ENCODE measurements at places on chromosomes 1 and 21.

- peak; percentile 23 for DNase-seq
These were observed 1.3 kb downstream of the DENND4B start for GRCh38 chr1:153945131-153945794.

DNA sequence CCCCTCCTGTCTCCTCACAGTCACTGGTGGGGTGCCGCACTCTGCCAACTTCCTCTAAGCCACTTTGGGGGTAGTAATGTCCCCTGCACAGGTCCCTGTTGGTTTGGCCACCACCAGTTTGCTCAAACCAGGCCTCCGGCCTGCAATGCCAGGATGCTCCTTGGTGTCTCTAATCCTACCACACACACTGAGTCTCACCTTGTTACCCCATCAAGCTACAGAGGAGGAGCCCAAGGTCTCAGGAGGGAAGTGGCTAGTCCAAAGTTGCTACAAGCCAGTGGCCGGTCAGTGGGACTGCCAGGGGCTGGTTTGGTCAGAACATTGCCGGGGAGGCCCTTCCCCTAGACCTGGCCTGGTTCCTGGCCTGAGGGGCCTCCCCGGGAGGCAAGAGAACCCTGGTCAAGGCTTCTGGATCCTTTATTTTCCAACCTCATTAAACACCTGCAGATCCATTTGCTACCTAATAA lies 21.5 kb upstream of the LRP8 start:
- DNase-seq: no peak

GRCh38 chr1:234865171-234866006 lies 255.4 kb upstream of the IRF2BP2 start:
- DNase-seq: no peak

- DNase-seq: no peak
These were observed 69.8 kb downstream of the ITGB3BP start for GRCh38 chr1:63453232-63453631.

- no peak for DNase-seq
These were observed 91.9 kb upstream of the CACNA1E start for GRCh38 chr1:181391301-181391900.

GRCh38 chr1:185537596-185537995 lies 196.6 kb upstream of the HMCN1 start:
- no peak for DNase-seq

DNA sequence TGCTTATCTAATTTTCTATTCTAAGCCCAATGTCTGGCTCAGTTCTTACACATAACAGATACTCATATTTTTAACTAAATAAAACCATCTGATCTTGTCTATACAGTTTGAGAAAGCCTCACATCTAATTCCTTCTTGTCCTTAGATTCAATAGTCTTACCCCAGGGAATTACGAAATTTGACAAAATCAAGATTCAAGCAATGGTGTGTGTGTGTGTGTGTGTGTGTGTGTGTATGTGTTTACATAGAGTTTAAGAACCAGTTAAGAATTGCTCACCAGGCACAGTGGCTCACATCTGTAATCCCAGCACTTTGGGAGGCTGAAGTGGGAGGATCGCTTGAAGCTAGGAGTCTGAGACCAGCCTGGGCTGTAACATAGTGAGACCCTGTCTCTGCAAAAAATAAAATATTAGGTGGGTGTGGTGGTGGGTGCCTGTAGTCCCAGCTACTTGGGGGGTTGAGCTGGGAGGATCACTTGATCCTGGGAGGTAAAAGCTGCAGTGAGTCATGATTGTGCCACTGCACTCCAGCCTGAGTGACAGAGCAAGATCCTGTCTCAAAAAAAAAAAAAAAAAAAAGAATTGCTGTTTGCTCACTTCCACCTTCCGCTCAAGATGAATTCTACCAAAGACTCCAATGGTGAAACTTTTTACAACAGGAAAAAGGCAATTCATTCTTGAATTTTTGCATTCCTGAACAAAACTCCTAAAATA lies 6.2 kb downstream of the WDR64 start:
- no peak for DNase-seq

- no peak for DNase-seq
These were observed 142.6 kb downstream of the PSMG1 start for GRCh38 chr21:39040494-39041110.

GRCh38 chr1:110449661-110450651 lies 993 bp upstream of the PROK1 start:
- no peak for DNase-seq

DNA sequence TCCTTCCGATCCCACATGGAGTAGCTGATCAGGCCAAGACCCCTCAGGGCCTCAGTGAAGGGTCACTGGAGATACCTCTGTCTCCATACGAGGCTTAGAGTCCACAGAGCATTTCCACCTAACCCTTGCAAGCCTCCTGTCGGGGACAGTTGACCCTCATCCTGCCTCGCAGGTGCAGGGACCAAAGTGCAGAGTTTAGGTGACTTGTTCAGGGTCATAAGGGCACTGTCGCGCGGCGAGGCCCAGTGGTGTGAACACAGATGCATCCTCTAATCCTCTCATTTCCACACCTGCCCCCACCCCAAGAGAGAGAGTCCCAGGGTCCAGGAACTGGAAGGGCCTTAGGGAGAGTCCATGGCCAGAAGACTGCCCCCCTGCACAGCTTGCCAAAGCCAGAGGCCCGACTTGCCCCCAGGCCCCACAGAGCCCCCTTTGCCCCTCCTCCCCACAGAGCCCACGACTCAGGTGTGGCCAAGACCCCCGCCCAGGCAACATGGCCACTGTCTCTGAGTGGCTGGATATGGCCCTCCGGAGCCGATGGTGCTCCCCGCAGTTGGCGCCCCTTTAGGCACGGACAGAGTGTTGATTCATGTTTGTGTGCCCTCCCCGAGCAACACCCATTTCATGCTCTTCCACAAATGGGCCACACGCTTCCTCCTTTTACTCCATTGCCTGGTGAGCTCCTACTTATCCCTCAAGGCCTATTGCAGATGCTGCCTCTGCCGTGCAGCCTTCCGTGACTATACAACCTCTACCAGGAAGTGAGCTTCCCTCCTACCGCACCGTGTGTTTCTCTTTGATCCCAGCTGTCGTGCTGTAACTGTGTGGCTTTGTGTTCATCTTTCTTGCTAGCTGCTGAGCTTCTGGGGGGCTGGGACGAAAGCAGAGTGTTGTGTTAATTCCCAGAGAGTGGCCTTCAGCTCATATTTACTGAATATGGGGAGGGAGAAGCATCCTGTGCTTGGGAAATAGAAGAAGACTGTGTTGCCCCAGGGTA lies 1.7 kb downstream of the TRPM2 start:
- DNase-seq: no peak

DNA sequence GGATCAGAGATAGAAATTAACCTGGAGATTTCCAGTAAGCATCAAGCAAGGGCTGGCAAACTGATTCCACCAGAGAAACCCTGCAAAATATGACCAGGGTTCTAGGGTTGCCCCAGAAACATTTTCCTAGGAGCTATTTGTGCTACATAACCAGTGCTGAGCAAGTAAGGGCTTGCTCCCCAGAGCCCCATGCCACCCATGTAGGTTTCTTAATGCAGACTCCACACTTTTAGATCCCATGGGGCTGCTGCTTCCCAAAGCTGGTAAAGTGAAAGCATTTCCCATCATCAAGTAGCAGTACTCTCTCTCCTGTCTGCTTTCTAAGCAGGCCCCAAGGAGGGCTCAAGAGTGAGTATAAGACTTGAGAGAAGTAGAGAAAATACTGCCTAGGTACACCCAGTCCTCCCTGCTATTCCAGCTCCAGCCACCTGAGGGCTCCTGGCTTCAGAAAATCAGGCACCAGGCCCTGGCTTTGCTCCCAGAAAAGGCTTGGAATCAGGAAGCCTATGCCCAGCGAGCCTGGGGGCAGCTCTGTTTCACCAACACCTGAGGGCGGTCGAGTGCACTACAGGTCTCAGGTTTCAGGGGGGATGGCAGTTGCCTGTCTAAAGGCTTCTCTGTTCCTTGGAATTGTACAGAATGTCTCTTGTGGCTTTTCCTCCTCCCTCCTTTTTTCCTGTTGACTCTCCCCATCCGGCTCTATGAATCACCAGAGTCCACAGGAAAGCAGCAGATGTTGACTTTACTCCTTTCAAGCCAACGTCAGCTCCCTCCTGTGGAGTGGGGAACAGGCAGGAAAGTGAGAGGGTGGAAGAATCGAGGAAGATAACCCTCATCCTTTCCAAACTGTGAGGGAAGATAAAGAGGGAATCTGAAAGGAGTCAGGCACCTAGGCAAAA lies 6.2 kb upstream of the ANKRD35 start:
- peak; percentile 100 for DNase-seq

DNA sequence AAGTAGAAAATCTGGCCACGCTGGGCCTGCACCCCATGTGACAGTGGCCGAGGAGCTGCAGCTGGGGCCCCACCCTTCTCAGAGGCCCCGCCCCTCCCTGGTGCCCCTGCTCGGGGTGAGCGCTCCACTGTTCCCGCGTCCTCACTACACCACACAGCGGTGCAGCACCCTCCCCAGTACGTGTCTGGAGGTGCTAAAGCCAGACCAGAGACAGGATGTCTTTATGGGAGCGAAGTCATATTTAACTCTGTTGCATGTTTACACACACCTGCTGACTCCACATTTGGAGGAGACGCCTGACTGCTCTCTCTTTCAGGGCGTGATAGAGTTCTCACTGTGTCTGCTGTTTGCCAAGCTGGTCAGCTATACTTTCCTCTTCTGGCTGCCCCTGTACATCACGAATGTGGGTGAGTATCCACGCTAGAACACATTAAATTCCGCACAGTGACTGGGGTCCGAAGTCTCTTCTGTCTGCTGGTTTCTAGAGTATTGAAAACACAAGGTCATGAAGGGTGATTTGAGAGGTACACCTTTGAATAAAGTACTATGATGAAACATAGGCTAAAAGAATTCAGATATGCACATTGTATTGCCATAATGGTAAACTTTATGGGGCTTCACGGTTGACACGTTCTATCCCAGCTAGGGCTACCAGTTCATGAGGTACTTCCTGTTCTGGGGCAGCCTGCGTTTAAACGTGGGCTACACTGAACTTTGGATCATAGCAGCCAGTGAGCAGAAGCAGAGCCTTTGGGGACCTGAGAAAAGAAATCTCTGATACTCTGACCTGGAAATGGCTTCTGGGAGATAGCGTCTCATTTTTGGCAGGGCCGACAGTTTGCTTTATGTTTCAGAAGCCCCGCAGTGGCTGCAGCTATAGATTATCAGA lies 48.4 kb downstream of the SLC37A1 start:
- no peak for DNase-seq

GRCh38 chr1:27098431-27099134 lies 56.3 kb downstream of the SLC9A1 start:
- DNase-seq: no peak

GRCh38 chr1:91057784-91058183 lies 35.9 kb upstream of the ZNF644 start:
- no peak for DNase-seq

- peak; percentile 85 for DNase-seq
These were observed 597.3 kb upstream of the ADGRL4 start for GRCh38 chr1:79603843-79604242.

DNA sequence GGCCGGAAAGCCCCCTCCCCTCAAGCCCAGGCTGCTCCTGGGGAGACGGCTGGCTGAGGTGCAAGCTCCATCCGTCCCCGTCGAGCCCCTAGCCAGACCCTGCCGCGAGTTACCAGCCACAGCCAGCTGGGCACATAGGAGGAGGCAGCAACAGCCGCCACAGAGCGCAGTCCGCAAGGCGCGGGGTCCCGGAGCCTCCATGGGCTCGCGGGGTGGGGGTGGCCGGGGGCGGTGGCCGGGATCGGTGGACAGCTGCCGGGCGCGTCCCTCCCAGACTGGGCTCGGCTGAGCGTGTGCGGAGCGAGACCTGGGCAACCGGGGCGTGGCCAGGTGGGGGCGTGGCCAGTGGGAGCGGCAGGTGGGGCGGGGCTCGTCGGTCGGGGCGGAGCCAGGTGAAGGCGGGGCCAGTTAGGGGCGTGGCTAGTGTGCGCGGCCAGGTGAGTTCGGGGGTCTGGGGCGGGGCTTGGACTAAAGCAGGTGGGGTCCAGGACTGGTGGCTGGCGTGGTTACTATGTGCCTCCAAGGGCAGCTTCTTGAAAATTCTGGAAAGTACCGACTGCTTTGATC lies at the start of gene CD164L2:
TSS of gene CD164L2 (minus strand) at position 295 of the 567 bp plus-strand sequence. CDS start at position 201, 94 bp downstream.
- no peak for DNase-seq

DNA sequence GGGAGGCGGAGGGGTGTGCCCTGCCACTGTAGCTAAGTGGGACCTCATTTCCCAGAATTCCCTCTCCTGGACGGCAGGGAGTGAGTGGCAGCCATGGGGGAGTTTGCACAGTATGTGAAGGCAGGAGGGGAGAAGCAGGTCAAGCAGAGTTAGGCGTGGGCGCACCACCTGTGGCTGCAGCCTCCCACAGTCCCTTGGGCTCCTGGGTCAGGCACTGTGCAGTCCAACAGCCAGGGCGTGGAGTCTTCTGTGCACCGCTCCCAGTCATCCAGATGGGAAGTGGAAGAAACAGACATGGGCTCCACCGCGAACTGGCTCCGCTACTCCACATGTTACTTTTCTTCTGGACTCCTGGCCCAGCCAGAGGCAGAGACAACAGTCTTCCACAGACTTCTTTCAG lies 85.4 kb upstream of the TIAM1 start:
- DNase-seq: no peak

DNA sequence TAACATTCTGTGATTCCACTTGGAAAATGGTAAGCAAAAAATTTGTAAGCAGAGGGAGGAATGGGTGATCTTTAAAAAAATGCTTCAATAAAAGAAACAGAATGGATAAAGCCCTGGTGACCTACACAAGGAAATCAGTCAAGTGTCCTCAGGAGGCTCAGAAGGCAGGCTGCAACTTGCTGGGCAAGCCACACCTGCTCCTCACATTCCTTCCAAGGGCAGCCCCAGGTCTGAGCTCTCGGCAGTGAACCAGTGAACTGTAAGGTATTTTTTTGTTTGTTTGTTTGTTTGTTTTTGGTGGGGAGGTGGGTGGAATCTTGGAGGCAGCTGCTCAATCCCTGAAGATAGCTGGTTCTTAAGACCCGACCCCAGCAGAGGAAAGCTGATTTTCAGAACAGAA lies 4.4 kb downstream of the TACSTD2 start:
- no peak for DNase-seq

DNA sequence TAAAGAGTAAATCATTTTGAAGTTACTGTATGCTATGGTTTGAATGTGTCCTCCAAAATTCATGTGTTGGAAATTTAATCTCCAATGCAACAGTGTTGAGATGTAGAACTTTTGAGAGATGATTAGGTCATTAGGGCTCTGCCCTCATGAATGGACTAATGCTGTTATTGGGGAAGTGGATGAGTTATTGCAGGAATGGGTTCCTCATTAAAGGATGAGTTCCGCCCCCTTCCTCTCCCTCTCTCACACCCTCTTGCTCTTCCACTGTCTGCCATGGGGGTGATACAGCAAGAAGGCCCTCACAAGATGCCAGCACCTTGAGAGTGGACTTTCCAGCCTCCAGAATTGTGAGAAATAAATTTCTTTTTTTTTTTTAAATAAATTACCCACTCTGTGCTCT lies 97.6 kb downstream of the ATP1A1 start:
- DNase-seq: no peak

- peak; percentile 59 for DNase-seq
These were observed 100.7 kb upstream of the SLC25A33 start for GRCh38 chr1:9438431-9439073.

- DNase-seq: no peak
These were observed 5.8 kb downstream of the FALEC start for GRCh38 chr1:150521196-150521968.

DNA sequence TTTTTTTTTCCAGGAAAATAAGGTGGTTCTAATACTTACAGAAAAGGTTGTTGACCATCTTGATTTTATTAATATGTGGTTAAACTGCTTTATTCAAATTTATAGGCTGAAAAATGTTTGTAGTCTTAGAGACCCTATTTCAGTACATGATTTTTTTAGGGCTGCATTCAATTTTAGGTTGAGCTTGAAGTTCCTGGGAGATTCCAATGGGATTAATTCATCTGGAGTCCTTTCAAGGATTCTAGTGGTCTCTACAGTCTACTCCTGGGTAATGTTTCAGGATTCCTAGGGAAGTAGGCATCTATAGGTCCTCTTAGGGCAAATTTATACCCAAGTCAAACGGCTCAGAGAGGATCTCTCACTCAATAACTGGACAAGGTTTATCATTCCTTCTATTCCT lies 126.7 kb downstream of the HMCN1 start:
- DNase-seq: peak; percentile 81
